ENCODE measurements at places on chromosomes 1 and 21.

DNA sequence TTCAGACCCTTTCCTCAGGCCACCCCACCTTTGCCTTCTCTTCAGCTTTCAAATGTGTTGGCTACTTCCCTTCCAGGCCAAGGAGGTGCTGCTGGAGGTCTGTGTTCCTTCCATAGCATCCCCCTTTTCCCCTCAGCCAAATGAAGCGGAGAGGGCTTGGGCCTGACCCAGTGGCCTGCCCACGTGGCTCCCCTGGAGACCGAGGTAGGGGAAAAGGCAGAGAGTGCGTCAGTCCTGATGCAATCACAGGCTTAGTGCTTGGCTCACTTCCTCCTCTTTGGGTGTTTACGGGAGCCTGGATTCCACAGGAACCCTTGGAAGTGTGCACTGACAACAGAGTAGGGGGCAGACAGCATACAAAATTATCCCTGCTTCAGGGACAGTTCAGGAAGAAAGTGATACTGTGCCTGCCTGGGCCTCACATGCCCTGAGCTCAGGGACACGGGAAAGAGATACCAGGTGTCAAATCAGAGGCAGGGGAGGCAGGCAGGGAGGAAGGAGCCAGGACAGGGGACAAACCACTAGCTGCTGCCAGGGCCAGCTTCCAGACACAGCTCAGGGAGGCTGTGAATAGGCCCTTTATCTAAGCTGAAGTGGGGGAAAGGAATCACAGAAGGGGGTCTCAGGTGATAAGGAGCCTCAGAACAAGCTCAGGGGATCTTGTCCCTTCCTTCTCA is 16.6 kb upstream of the PTP4A2 start:
- no peak for DNase-seq

GRCh38 chr1:45037456-45037855 is 25.4 kb downstream of the UROD start:
- DNase-seq = no peak

GRCh38 chr1:209343511-209343910 is 240.0 kb upstream of the CAMK1G start:
- DNase-seq = no peak

- DNase-seq = no peak
Observed at GRCh38 chr1:37481289-37482003, 7.1 kb downstream of the ZC3H12A start.

GRCh38 chr1:214420833-214421232 is 130.6 kb downstream of the PTPN14 start:
- no peak for DNase-seq

DNA sequence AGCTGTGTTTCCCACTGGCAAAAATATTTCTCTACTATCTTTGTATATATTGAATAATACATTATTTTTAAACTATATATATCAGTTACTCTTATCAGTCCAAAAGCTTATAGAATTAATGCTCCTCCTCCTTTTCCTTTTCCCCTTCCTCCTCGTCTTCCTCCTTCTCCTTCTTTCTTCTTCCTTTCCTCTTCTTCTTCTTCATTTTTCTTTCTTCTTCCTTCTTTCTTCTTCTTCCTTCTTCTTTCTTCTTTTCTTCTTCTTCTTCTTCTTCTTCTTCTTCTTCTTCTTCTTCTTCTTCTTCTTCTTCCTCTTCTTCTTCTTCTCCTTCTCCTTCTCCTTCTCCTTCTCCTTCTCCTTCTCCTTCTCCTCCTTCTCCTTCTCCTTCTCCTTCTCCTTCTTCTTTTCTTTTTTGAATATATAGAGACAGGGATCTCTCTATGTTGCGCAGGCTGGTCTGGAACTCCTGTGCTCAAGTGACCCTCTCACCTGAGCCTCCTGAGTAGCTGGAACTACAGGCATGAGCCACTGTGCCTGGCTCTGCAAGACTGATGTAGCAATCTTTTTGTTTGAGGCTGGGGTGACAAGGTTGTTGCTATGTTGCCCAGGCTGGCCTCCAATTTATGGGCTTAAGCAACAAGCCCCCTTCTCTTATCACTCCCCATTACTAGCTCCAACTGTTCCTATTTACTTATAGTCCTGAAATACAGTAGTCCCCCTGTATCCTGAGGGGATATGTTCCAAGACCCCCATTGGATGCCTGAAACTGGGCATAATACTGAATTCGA is 47.4 kb downstream of the MAGI3 start:
- no peak for DNase-seq

GRCh38 chr1:167950569-167950968 is 13.7 kb upstream of the MPC2 start:
- no peak for DNase-seq

DNA sequence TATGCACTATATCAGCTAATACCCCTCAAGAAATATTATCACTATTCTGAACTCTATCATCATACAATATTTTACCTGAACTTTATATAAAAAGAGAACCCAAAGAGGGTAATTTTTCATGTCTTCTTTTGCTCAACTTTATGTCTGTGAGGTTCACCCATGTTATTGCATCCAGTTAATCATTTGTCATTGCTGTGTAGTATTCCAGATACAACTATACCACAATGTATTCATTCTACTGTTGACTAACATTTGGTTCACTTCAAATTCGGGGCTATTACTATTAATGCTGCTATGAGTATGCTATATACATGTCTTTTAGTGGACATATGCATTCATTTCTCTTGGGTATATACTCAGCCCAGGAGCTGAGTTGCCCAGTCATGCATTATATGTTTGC is 21.0 kb upstream of the DLGAP3 start:
- DNase-seq = no peak

- no peak for DNase-seq
Observed at GRCh38 chr1:55286856-55287602, 71.9 kb upstream of the USP24 start.

DNA sequence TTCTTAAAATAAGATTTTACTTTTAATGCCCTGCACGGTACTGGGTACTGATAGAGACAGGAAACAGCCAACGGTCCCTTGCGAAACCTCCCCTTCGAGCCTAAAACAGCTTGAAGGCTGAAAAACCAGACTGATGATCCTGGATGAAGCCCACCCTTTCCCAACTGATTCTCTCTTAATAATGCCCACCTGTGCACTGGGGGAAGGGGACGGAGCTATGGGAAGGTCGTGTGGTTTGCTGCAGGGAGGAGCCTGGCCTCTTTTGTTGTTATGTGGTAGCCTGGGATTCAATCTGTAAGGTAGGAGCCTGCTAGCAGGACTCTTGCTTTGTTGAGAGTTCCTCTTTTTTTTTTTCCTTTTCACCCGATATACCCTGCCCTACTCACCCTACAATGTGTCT is 25.6 kb downstream of the SAMSN1 start:
- no peak for DNase-seq

DNA sequence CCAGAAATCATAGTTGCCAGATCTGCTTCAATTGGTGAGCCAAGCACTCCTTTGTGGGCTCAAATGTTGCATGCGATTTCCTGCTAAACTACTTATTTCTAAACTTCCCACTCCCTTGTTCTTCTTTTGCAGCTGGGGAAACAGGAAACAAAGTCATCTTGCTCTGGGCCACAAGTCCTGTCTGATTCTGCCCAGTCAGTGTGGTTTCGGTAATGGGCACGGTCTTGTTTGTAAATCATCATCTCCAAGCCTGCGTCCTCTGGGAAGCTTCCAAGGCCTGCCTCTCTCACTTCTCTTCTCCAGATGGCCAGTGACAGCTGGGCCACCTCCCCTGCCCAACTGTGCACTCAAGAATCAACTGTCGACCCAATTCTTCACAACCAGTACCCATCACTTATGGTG is 4.4 kb downstream of the S100A8 start:
- DNase-seq = no peak

DNA sequence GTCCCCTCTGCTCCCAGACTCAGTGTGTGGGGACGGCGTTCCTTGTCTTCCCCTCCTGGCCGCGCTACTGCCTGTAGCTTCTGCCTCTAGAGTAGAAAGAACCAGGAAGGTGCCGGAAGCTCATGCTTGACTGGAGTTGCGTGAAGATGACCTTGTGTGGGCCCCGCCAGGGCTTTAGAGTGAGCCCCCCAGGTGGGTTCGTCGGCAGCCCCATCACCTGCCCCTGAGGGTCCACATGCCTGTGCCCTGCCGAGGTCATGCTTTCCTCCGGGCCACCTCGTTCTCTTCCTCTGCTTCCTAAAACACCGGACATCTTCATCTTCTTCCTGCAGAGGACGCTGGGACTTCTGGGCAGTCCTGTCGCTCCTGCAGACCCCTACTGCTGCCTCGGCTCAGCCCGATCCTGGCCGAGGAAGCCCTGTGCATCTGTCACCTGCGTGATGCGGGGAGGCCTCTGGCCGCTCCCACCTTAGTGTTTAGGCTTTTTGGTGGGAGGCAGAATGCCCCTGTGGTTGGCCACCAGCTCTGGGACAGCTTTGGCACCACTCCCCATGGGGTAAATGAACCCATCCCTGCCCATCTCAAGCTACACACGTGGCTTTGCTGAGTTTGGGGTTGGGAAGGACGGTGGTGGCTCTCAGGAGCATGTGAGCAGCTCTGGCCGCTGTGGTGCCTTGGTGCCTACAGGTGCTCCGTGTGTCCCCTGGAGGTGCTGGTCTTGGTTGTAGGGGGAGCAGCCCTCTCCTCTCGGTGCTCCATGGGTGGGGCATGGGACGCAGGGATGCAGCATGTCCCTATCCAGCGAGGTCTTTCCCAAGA is 12.3 kb downstream of the OBSCN start:
- no peak for DNase-seq

- no peak for DNase-seq
Observed at GRCh38 chr1:234262754-234263105, 110.5 kb upstream of the COA6 start.

DNA sequence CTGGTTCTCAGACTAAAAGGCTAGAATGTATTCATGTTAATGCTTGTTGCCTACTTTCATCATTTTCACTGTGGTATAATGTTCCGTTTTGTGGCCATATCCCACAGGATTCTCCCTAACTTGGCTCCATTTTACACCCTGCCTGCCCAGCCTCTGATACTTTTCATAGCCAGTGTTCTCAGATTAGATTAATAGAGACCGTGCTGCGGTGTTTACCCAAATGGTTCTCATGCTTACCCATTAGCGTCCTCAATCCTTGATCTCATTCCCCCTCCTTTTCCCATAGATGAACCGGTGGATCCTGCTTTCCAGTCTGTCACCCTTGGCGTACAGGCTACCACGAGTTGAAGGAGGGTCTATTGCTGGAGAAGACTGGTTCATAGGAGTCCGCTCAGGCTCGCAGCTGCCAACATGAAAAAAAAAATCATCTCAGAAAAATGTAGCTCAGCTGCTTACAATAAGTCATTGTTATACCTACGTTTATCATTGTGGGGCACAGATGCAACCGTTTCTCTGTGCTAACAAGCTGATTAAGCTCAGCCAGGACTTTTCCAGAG is 78.7 kb downstream of the SETD4 start:
- DNase-seq = no peak

DNA sequence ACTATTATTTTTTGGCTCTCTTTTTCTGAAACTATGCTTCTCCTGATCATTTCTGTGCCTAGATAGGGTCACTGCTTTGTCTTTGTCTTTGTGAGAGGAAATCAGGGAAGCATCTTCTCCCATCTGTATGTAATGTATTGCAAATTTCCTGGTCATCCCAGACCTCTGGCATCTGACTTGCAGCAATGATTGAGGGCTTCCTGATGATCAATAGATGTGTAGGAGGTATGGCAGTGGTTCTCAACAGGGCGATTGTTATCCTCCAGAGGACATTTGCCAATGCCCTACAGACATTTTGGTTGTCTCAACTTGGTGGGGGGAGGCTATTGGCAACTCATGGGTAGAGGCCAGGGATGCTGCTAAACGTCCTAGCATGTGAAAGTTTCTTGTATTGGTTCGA is 64.7 kb downstream of the RGL1 start:
- DNase-seq = no peak

DNA sequence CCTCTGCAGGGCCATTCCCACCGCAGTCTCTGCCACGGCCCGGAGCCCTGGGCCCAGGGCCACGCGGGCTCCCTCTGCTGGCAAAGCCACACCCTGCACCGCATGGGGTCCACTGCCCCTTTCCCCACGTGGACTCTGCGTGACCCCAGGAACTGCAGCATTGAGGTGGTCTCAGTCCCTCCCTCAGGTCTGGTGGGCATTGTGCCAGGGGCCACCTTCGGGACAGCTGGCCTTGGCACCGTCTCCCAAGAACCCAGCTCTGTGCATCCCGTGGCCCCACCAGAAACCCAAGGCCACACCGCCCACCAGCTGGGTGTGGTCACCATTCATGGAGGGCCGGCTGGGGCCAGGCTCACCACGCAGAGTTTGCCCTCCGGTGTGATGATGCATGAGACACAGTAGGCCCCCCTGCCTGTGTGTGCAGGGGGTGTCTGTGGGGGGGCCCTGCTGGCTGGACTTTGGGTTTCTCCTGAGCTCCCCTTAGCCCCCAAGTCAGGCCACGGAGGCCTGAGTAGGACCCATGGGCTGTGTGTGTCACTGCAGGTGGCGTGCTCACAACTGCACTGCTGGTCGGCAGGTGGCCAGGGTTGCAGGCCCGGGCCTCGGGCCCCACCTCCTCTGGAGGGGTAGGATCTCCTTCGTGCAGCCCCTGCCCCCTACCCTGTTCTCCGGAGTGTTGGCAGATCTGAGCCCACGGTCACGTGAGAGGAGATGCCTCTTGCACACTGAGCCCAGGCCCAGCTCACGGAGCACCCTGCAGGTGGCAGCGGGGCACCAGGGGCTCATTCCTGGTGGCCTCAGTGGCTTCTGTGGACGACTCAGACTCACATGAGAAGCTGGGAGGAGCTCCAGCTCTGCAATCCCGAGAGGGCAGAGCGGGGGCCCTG is 5.8 kb downstream of the VWA1 start:
- DNase-seq = peak; percentile 30

DNA sequence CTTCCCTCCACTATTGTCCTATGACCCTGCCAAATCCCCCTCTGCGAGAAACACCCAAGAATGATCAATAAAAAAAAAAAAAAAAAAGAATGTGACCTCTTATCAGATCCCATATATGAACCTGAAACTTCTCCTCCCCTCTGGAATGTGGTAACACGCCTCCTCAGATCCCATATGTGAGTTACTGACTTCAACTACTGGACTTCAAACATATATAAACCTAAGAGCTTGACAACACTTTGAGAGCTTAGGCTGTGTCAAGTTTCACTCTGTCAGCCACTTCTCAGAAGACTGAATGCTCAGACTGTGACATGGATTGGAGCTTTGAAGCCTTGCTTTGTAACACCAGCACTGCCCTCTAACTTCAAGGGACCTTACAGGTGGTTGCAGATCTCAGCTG is 148.4 kb downstream of the COP1 start:
- no peak for DNase-seq

GRCh38 chr21:45415943-45416611 is 11.1 kb downstream of the COL18A1 start:
- DNase-seq = no peak

DNA sequence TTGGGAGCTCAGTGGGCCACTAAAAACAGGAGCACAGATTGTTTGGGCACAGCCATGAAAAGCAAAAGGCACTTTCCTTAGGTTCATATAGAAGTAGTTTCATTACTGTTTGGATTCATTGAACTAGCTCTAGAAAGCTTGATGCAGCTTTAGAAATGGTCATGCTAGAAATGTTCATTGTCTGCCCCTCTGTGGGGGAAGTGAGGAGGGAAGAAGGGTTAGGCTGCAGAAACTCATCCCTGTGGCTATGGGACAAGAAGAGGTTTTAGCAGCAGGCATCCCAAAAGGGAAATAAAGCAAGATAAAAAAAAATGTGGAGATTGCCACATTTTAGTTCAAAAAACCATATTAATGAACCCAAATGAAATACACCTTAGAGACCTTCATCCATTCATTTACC is 359.6 kb upstream of the PTBP2 start:
- no peak for DNase-seq

- no peak for DNase-seq
Observed at GRCh38 chr1:23748016-23748415, 4.7 kb downstream of the ELOA start.

GRCh38 chr1:118122234-118123004 is 62.6 kb downstream of the SPAG17 start:
- no peak for DNase-seq

GRCh38 chr1:91716339-91716738 is 169.6 kb downstream of the TGFBR3 start:
- DNase-seq = no peak

Measured in activated gamma-delta T cell treated with anti-CD3 and anti-CD28 coated beads, Interleukin-2, amount 50 U/mL, for 16 hours (primary cell).